ENCODE measurements at places on chromosomes 16 and 17.

- no peak for DNase-seq
These were observed 482.6 kb downstream of the NPIPA7 start for GRCh38 chr16:16861546-16861945.

- DNase-seq, result no peak
These were observed 4.4 kb downstream of the ACLY start for GRCh38 chr17:41914358-41914766.

- no peak for DNase-seq
These were observed 40.2 kb downstream of the KSR1 start for GRCh38 chr17:27496437-27496943.

DNA sequence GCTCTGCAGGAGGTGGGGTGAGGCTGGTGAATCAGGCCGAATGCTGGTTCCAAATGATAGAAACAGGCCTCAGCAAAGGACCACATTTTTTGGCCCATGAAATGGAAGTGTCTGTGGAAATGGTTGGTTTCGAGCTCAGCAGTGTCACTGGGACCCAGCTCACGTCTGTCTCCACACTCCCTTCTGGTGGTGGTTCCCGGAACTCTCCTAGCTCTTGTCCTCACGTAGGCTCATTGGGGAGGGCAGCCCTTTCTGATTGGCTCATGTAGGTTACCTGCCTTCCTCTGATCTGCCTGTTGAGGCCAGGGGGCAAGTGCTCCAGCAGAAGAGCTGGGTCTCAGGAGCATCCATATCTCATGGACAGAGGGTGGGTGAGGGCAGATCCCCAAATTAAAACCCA is 4.0 kb downstream of the ALG1 start:
- no peak for DNase-seq

- DNase-seq, result no peak
These were observed 115.2 kb upstream of the CPHXL start for GRCh38 chr16:75841517-75841916.

DNA sequence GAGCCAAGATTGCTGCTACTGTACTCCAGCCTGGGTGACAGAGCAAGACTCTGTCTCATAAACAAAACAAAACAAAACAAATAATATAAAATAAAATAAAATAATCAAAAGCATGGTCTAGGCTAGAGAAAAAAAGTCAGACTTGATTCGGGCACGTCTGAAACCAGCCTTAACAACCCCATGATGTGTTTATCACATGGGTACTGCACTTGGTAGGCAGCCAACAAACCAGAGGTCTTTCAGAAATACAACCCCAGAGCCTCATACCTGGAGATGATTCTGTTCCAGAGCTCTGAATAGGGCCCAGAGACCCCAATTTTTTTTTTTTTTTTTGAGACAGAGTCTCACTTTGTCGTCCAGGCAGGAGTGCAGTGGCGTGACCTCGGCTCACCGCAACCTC is 9.6 kb upstream of the HAPSTR1 start:
- DNase-seq, result no peak

- DNase-seq, result no peak
These were observed 3.9 kb upstream of the EFTUD2 start for GRCh38 chr17:44903012-44903685.

- no peak for DNase-seq
These were observed at the start of gene PRSS21 for GRCh38 chr16:2816751-2817339. Gene PRSS21 (plus strand): TSS chr16:2817237. CDS start chr16:2817269, 32 bp downstream.

DNA sequence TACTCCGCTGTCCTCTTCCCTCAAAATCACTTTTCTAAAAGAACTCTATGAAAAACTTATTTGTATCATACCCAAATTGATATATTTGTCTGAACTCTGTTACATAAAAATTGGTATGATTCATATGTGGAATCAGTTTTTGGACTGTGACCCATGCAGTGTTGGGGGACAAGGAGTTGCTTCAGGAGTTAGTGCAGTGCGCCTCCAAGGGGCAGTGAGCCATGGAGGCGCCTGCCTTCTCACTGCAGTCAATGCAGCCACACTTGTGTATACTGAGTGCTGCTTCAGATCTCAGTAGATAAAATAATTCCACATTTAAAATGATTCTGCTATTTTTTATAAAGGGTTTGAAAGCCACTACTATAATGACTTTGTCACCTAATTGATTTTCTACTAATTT is 32.5 kb downstream of the DGKE start:
- DNase-seq, result no peak

DNA sequence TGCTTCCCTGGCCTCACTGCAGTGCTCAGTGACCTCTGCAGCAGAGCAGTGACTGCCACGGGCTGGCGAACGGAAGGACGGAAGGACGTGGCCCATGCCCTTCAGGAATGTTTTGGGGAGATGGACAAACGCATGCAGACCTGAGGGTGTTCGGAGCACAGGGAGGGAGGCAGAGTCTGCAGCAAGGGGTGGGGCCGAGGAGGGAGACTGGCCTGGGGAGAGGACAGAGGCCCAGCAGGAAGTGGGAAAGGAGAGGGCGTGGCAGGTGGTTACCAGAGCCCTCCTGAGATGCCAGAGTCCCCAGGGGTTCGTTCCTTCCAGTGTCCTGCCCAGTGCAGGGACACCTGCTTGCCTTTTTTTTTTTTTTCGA is 21.9 kb downstream of the ADORA2B start:
- no peak for DNase-seq

GRCh38 chr17:32699247-32699646 is 177.7 kb downstream of the MYO1D start:
- DNase-seq, result no peak

DNA sequence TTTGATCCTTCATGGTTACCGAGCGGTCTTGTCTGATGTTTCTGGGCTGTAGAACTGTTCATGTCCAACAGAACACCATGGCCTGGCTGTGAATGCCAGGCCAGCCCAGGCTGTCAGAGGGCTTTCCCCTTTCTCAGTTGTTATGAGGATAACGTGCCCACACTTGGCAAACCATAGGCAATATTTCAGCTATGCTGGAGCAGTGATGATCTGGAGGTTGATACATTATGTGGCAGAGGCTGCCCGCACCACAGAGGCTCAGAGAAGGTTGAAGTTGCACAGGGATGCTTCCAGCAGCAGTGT is 92.9 kb downstream of the C16orf78 start:
- no peak for DNase-seq

GRCh38 chr17:28018439-28019070 is 23.9 kb upstream of the NLK start:
- DNase-seq, result no peak

DNA sequence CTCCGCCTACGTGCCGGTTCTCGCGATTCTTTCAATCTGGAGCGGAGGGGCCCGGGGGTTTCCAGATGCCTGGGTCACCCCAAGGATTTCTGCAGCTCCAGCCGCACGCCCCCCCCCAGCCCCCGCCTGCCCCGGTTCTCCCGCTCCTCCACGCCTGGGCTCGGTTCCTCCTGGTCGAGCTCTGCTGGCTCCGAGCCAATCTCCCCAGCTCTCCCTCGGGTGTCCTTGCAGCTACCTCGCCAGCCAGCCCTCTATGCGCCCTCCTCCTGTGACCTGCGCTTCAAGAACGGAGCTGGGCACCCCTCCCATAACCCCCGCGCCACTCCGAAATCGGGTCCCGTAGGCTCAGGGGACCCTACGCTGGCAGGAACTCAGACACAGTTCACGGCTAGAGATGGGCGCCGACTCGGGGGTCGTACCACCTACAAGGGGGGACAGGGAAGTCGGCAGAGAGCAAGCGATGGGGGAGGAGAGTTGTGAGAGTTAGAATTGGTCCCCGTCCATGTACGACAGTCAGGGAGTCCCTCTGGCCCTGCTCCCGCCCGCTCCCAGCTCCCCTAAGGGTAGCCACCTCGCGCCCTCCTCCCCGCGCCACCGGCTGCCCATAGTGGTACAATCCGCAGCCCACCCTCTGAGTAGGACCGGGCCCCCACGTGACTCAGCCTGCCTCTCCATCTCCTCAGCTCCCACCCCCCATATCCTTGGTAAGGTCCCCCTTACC is 961 bp downstream of the FGF11 start:
- DNase-seq, result no peak

DNA sequence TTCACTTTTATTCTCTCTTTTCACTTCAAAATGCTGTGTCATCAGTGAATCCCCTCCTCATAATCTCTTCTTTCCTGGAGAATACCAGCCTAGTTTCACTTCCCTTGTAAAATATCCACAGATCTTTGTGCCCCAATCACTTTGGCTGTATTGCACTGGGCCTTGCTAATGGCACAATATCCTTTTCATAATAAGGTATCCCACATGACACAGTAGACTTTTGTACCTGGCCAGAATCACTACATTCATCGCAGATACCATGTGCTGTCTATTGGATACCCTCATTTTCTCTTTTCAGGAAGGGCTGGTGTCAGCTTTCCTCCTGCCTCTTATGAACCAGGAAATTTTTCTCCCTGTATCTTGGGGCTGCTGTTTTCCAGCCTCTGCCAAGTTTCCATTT is 25.7 kb upstream of the TOX3 start:
- no peak for DNase-seq

DNA sequence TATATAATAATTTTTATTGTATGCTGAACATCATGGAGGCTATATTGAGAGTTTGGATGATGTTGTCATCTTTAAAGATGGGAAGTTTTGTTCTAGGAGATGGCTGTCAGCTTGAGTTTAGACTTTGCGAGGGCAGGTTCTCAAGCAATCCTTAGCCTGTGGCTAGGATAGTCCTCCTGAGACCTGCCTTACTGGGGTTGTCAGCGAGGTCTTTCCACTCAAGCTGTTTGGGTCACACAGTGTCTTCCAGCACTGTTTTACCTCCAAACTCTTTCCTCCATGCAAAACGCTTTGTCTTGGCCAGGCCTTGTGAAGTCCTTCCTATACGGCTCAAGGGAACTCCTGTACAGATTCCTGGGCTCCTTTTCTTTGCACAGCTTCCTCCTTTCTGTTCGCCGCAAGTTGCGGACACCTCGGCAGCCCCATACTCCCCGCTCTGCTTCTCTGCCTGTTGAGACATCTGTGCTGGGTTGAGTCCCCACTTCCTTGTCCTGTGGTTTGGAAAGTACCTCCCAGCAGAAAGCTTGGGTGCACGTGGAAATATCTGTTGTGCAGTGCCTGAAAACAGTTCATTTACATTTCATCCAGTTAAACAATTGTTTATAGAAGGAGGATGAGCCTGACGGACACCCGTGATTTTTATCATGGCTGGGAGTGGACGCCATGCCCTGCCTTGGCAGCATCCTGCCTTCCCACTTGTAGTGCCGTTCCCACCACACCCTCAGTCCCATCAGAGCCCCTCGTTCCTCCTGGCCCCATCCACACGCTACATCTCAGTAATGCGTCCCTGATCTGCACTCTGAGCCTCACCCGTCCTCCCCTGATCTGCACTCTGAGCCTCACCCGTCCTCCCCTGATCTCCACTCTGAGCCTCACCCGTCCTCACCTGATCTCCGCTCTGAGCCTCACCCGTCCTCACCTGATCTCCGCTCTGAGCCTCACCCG is 55.0 kb upstream of the CBFA2T3 start:
- DNase-seq, result no peak

GRCh38 chr16:58021661-58022551 is 3.6 kb upstream of the MMP15 start:
- DNase-seq, result no peak

- no peak for DNase-seq
These were observed 45.5 kb downstream of the MRC2 start for GRCh38 chr17:62672957-62673356.

DNA sequence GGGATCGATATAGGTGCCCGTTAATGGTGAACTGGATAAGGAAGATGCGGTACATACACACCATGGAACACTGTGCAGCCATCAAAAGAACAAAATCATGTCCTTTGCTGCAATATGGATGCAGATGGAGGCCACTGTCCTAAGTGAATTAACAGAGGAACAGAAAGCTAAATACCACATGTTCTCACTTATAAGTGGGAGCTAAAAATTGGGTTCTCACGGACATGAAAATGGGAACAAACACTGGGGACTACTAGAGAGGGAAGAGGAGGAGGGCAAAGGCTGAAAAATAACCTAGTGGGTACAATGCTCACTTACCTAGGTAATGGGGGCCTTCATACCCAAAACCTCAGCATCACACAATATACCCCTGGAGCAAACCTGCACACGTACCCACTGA is 302.6 kb downstream of the XYLT1 start:
- DNase-seq, result no peak

DNA sequence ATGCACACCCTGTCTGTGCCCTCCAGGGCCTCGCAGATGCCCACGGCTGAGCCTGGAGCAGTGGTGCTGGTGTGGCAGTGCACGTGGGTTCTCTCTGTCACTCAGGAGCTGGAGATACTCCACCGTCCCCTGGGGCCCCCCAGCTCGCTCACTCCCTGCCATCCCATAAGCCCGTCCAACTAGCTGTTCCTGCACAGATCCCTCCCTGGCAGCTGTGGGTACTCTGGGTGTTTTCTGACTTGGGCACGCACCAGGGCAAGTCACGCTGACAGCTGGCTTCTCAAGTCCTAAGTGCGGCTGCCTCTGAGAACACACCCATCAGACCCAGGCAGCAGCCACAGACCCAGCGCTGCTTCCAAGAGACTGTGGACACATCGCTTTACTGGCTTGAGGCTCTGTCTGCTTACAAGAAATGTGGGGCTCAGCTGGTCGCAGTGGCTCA is 25.4 kb upstream of the ITGB4 start:
- DNase-seq, result no peak

GRCh38 chr16:17369421-17370222 is 101.1 kb downstream of the XYLT1 start:
- DNase-seq, result no peak

DNA sequence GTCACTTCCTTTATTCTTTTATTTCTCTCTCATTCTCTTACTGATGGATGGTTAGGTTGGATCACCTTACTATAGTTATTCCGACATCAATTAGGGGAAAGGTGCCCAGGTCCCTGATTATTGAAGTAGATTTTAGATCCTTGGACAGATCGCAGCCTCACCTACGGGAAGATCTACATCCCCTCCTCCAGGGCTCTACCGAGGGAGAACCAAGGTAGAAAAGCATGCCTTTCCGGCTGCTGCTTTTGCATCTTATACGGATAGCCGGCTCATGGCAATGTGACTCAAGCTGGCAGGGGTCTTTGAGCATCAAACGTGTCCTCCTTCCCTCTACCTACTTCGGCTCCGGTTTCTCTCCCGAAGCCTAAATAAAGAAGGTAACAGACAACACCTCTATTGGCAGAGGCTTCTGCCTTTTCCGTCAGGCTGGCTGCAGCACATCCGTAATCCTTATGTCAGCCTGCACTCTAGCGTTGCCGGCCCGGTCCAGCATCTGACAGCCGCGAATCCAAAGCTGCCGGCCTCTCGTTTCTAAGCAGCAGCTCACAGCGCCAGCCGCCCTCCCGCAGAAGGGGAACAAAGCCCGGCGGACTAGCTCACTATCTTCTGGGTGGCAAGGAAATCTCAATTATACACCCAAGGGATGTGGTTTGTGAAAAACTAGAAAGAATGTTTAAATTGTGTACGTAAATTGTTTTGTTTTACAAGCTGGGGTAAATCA is 46.9 kb downstream of the IRX6 start:
- no peak for DNase-seq

DNA sequence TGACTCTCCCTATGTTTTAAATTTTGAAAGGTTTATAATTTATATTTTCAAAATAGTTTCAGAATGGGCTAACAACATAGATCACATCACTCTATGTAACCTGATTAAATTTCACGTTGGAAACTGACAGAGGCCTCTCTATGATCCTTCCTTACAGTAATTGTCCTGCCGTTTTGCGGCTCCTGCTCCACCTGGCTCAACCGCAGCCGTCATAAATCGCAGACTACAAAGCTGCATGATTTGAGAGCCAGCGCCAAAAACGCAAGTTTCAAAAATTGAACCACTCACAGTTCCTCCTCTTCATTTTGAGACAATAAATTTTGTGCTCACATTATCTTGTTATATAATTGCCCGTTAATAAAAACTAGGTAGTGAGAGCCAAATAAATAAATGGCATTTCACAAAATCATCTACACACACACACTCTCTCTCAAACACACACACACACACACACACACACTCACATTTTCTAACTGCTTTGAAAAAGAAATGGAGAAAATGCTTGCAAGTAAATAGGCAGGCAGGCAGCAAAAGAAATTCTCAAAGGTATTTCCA is 263.1 kb upstream of the PSMD7 start:
- DNase-seq, result no peak

All from HS-27A (cell line).